Right renal pelvis (tissue), 4 donors: ENCODE measurements at places on chromosomes 3 and 15. TPM values are rescaled to one million over a fixed set of nuclear protein-coding genes. Genes with fewer than 3 reads are reported as not detected.

C3orf85 gene
- polyA plus RNA-seq = 15.0 TPM

HYAL3 gene
- polyA plus RNA-seq = 3.2 TPM

OR5K3 gene
- polyA plus RNA-seq = not detected

TERC gene
- polyA plus RNA-seq = not detected

ZBTB47 gene
- 18.3 TPM for polyA plus RNA-seq

NME9 gene
- 3.1 TPM for polyA plus RNA-seq

MYO5C gene
- polyA plus RNA-seq = 21.8 TPM

ZPLD1 gene
- 0.59 TPM for polyA plus RNA-seq

INSYN1 gene
- polyA plus RNA-seq = 23.5 TPM

SLC27A2 gene
- polyA plus RNA-seq = 50.5 TPM

BLM gene
- polyA plus RNA-seq = 12.1 TPM

LTF gene
- polyA plus RNA-seq = 3.2 TPM

TRPM1 gene
- polyA plus RNA-seq = 0.53 TPM

DUOXA1 gene
- 0.46 TPM for polyA plus RNA-seq

PDE12 gene
- 14.5 TPM for polyA plus RNA-seq

RETNLB gene
- not detected for polyA plus RNA-seq

CNTN4 gene
- 33.8 TPM for polyA plus RNA-seq

CEP19 gene
- 5.8 TPM for polyA plus RNA-seq

TEX55 gene
- polyA plus RNA-seq = not detected

SLC7A14 gene
- polyA plus RNA-seq = 1.8 TPM

SGO1 gene
- polyA plus RNA-seq = 8.5 TPM

SH2D7 gene
- polyA plus RNA-seq = 0.63 TPM

FBLN2 gene
- 24.6 TPM for polyA plus RNA-seq

MAP1A gene
- 7.5 TPM for polyA plus RNA-seq

GAP43 gene
- 0.87 TPM for polyA plus RNA-seq

CHL1 gene
- 13.7 TPM for polyA plus RNA-seq

OR5H6 gene
- polyA plus RNA-seq = not detected

CISH gene
- 31.3 TPM for polyA plus RNA-seq

SEMA3F gene
- 80.7 TPM for polyA plus RNA-seq

FMN1 gene
- 16.4 TPM for polyA plus RNA-seq

ASB14 gene
- polyA plus RNA-seq = 0.47 TPM

C3orf70 gene
- polyA plus RNA-seq = 8.8 TPM

PRSS50 gene
- 3.2 TPM for polyA plus RNA-seq

BCL2A1 gene
- polyA plus RNA-seq = not detected

MME gene
- 536 TPM for polyA plus RNA-seq

GHRL gene
- polyA plus RNA-seq = 3.1 TPM

CIP2A gene
- 19.3 TPM for polyA plus RNA-seq

GNAT1 gene
- polyA plus RNA-seq = 0.10 TPM

GRK7 gene
- 0.21 TPM for polyA plus RNA-seq

CCR3 gene
- not detected for polyA plus RNA-seq

GOLGA8S gene
- 1.1 TPM for polyA plus RNA-seq

ABHD6 gene
- polyA plus RNA-seq = 12.4 TPM

TBC1D2B gene
- 31.6 TPM for polyA plus RNA-seq

MRAS gene
- 32.1 TPM for polyA plus RNA-seq

FETUB gene
- polyA plus RNA-seq = 0.21 TPM

LRRC2 gene
- polyA plus RNA-seq = 2.3 TPM

TTC21A gene
- polyA plus RNA-seq = 5.9 TPM

MORC1 gene
- 0.40 TPM for polyA plus RNA-seq

TLE3 gene
- polyA plus RNA-seq = 39.3 TPM

SPRED1 gene
- polyA plus RNA-seq = 35.9 TPM

SLC24A5 gene
- 0.17 TPM for polyA plus RNA-seq

MYL3 gene
- polyA plus RNA-seq = 29.0 TPM

GOLGA8K gene
- 1.3 TPM for polyA plus RNA-seq

ZNF654 gene
- 19.0 TPM for polyA plus RNA-seq

DPH3 gene
- 30.2 TPM for polyA plus RNA-seq

DUOXA2 gene
- not detected for polyA plus RNA-seq

BRK1 gene
- polyA plus RNA-seq = 219 TPM

SNX22 gene
- polyA plus RNA-seq = 0.82 TPM
